ENCODE measurements at places on chromosomes 6 and 20. TPM values are rescaled to one million over a fixed set of nuclear protein-coding genes. Genes with fewer than 3 reads are reported as not detected.

DNA sequence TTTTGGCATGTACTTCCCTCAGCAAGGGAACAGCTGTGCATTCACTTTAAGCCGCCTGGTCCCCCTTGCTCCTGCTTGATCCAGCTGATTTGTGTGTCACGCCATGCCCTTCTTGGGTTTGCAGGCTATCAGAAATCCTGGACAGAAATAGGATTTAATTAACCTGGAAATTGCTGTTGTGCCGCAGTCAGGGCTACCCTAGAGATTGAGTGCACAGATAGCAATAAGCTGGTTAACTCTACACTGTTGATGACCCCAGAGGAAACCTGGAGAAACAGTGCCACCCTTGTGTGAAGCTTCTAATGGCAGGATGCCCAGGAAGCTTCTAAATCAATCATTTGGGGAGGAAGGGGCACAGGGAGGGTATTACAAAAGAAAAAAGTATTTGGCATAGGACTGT lies 199.0 kb downstream of the JARID2 start:
- H3K4me3 ChIP-seq = no peak overlapping the region
- peaks cover 6% of the 10 kb centered on the region for H3K4me1 ChIP-seq
- no peaks in the 10 kb centered on the region for H3K27me3 ChIP-seq
- H3K27ac ChIP-seq = no peak overlapping the region
- H3K36me3 ChIP-seq = no peaks in the 10 kb centered on the region

DNA sequence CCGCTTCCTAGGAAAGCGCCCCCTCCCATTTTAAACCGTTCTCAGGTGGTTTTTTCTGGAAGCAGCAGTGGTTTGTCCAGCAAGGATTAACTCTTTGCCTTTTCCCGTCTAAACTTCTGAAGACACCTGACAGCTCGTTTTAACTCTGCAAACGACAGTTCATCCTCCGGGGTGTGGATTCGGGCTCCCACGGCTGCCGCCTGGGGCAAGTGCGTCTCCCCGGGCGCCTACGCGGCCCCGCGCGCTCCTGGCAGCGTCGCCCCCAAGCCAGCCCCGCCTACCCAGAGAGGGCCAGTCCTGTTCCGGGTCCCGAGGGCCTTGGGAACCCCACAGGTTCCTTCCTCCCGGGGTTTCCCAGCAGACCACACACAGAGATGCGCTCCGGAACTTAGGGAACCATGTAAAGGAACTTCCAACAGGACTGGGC lies 54.4 kb downstream of the PRR18 start:
- peak overlapping the region; percentile 38 for H3K4me3 ChIP-seq
- DNase-seq = peak; percentile 16
- no peaks in the 10 kb centered on the region for H3K4me1 ChIP-seq
- H3K36me3 ChIP-seq = no peaks in the 10 kb centered on the region
- no peak overlapping the region for H3K27ac ChIP-seq

DNA sequence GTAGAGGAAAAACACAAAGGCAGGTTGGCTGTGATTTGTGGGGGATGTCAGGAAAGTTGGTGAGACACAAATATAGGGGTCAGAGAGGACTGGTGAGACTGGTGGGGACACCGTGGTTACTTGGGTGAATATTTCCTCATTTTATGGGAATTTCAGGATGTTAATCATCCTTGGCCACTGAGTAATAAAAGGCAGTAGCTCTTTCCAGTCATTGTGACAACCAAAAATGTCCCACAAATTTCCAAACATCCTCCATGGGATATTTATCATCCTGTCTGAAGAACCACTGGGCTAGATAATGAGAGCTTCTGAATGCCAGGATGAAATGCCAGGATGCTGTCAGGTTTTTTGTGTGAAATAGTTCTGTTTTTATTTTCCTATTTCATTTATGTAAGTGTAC lies 374.1 kb downstream of the CD109 start:
- no peaks in the 10 kb centered on the region for H3K36me3 ChIP-seq
- H3K4me3 ChIP-seq = no peak overlapping the region
- H3K27ac ChIP-seq = no peak overlapping the region
- no peaks in the 10 kb centered on the region for H3K27me3 ChIP-seq

The OOEP gene
- not detected for total RNA-seq

GRCh38 chr20:15923030-15923776 lies 650.0 kb downstream of the KIF16B start:
- H3K4me3 ChIP-seq = no peak overlapping the region
- H3K27ac ChIP-seq = no peak overlapping the region
- no peak for DNase-seq
- H3K36me3 ChIP-seq = no peaks in the 10 kb centered on the region
- no peaks in the 10 kb centered on the region for H3K4me1 ChIP-seq

The HSPA12B gene
- 0.18 TPM for total RNA-seq

- no peaks in the 10 kb centered on the region for H3K4me1 ChIP-seq
- H3K4me3 ChIP-seq = no peak overlapping the region
- H3K36me3 ChIP-seq = no peaks in the 10 kb centered on the region
- no peak overlapping the region for H3K27ac ChIP-seq
These were observed 90.4 kb downstream of the CEBPB start for GRCh38 chr20:50280851-50281655.

DNA sequence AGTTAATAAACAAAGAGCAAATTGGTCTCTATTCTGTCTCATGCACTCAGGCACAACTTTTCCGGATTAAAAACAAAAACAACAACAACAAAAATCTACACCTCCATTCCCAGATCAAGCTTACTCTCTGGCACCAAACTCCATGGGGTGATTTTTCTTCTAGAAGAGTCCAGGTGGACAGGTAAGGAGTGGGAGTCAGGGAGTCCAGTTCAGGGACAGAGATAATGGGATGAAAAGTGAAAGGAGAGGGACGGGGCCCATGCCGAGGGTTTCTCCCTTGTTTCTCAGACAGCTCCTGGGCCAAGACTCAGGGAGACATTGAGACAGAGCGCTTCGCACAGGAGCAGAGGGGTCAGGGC lies 437 bp upstream of the HLA-A start:
- H3K4me1 ChIP-seq = no peaks in the 10 kb centered on the region
- no peaks in the 10 kb centered on the region for H3K36me3 ChIP-seq
- H3K4me3 ChIP-seq = peak overlapping the region; percentile 65
- H3K27ac ChIP-seq = no peak overlapping the region
- no peak for DNase-seq
- H3K27me3 ChIP-seq = no peaks in the 10 kb centered on the region

The FOXA2 gene
- total RNA-seq = not detected

The CLPSL1 gene
- not detected for total RNA-seq

The FUT9 gene
- not detected for total RNA-seq

DNA sequence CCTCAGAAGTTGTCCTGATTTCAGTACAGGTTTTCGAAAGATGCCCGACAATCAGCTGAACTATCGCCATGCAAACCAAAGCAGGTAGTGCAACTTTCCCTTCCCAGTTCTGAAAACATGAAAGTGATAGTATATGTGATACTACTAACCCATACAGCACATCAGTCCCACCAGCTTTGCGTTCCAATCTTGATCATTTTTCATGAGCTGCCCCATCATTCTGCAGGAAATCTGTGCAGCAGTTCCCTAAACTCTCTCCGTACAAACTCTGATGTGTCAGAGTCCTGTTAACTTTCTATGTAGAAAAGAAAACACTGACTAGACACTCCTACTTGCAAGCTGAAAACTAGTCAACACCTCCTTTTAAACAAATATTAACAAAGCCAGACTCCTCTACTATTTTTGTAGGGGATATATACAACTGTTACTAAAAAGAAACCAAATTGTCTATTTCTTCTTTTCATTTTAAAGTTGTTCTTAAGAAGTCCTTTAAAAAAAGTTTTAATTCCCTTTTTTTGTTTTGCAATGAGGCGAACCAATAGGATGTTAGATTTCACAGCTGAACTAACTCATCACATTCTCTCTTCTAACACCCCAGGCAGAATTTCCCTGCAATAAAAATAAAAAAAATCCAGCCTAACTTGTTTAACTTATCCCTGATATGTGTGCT lies 99.6 kb upstream of the DST start:
- no peaks in the 10 kb centered on the region for H3K36me3 ChIP-seq
- peak; percentile 24 for DNase-seq
- H3K27ac ChIP-seq = no peak overlapping the region
- no peaks in the 10 kb centered on the region for H3K27me3 ChIP-seq
- no peak overlapping the region for H3K4me3 ChIP-seq
- peaks cover 40% of the 10 kb centered on the region for H3K4me1 ChIP-seq

DNA sequence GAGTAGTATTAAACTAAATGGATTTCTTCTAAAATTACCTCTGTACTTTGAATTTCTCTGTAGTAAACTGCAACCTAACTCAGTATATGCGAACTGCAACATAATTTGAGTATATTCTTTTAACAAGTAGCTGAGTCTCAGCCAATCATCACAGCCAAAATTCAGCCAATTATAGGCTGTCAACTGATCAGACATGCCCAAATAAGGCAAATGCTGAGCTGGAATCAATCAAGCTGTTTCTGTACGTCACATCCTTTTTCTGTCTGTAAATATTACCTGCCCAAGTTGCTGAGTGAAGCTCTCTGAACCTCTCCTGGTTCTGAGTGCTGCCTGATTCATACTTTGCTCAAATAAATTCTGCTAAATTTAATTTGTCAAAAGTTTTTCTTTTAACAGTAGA lies 9.5 kb upstream of the C6orf58 start:
- no peaks in the 10 kb centered on the region for H3K36me3 ChIP-seq
- no peaks in the 10 kb centered on the region for H3K4me1 ChIP-seq
- no peak overlapping the region for H3K4me3 ChIP-seq
- no peak for DNase-seq

The BEND6 gene
- 0.09 TPM for total RNA-seq

The DEFB119 gene
- not detected for total RNA-seq

DNA sequence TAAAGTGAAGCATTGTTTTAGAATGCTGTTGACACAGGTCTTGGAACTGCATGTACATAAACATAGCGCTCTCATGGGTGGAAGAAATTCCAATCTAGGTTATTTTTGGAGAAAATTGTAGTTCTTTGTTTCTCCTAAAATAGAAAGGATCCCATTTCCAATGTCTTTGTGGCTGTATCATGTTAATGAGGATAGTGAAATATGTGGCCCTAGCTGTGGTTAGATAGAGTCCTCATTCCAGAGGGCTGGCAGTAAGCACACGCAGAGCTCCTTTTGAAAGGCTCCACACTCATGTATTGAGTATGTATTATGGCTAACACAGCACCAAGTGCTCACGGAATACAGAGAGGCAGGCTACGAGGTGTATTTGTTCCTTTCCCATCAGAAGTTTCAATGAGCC lies 60.9 kb downstream of the SNRNP48 start:
- H3K4me3 ChIP-seq = no peak overlapping the region
- H3K36me3 ChIP-seq = no peaks in the 10 kb centered on the region
- H3K27ac ChIP-seq = no peak overlapping the region
- no peak for DNase-seq
